ENCODE measurements at places on chromosomes 4 and X.
A peak's percentile ranks its signal among the peaks of the same experiment; 100 is the strongest.

GRCh38 chr4:80125252-80126177, 52.5 kb upstream of the ANTXR2 start:
- DNase-seq, result no peak

DNA sequence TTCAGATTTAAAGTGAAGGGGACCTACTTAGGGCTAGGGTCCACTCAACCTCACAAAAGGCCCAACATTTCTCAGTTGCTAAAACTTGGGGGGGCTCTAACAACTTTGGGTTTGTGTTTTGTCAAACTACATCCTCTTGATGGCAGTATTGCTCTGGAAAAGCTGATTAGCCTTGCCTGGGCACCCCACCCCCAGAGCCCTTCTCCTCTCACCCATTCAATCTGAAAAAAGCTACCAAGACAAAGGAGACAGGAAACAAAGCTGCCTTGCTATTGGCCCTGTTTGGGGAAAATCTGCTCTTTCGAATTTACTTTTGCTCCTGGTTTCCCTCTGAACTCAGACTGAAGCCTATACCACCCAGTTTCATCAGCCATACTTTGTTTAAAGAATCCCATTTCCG, 195.2 kb upstream of the STK26 start:
- DNase-seq, result no peak

DNA sequence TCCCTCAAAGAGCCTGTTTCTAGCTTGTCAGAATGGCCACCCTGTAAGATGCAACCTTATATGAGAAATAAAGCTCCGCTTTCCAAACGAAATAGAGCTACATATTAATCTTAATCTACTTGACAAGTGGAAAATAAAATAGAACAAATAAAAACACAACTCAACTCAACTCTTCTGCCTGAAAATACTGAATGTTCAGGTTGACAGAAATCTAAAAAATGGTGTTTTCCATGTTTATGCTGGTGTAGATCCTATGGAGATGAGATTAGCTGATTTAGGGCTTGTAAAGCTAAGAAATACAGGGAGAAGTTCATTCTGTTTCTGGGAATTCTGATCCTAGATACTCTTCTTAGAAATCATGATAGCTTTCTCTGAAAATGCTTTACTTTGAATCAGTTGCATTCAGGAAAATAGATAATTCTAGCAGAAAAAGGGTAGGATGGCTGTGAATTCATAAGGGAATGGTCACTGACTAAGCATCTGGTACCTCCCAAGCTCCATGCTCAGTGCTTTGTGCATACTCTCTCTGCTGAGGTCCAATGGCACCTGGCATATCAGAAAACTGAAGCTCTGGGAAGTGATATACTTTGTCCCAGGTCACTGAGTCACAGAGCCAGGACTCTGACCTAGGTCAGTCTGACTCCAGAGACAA, 89.2 kb upstream of the EXOC1L start:
- DNase-seq, result no peak

DNA sequence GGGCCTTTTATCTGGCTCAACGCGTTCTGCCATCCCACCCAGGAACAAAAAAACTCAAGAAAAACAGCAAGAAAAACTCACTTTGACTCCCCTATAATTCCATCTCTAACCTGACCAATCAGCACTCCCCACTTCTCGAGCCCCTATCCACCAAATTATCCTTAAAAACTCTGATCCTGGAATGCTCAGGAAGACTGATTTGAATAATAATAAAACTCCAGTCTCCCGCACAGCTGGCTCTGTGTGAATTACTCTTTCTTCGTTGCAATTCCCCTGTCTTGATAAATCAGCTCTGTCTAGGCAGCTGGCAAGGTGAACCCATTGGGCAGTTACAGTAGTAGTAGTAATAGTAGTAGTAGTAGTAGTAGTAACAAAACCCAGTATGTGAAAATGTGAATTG, 165.7 kb upstream of the CASK start:
- DNase-seq, result no peak

DNA sequence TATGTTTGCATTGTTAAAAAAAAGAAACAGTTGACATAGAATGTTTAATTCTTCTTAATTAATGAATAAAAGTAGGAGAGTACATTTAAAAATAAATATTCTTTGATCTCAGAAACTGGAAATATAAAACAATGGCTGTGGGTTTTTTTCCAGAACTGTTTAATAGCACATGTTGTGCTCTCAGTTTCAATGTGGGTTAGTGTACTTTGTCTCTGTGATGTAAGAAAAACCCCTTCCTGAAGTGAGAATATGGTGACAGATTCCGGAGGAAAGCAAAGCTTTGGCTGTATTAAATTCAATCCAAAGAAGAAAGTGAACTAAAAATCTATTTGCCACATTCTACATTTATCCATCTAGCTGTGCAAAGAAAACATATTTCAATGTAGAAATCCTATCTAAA, 261.9 kb upstream of the ADGRL3 start:
- DNase-seq, result no peak

GRCh38 chrX:28880136-28880535, 292.9 kb downstream of the IL1RAPL1 start:
- DNase-seq, result no peak

DNA sequence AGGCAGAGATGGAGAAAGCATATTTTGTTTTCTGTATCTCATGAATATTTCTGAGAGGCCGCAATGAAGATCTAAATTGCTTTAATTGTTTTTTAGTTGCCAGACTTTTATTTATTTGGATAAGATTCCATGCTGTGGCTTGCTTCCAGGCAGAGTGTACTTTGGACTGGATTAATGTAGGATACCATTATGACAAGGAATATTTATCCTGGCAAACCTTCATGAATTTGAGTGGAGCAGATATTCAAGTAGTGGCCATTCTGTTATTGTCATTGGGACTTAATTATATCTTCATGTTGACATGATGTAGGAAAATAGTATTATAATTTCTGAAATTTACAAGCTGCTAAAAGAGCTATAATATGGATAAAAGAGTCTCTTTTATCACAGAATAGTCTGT, 182.9 kb downstream of the C4orf33 start:
- peak; percentile 64 for DNase-seq

- no peak for DNase-seq
These were observed 462.8 kb downstream of the MID1IP1 start for GRCh38 chrX:39264023-39264422.

GRCh38 chr4:6107886-6108285, 89.7 kb upstream of the C4orf50 start:
- no peak for DNase-seq
